ENCODE measurements at places on chromosomes 6 and 20.
A peak's percentile ranks its signal among the peaks of the same experiment; 100 is the strongest.

DNA sequence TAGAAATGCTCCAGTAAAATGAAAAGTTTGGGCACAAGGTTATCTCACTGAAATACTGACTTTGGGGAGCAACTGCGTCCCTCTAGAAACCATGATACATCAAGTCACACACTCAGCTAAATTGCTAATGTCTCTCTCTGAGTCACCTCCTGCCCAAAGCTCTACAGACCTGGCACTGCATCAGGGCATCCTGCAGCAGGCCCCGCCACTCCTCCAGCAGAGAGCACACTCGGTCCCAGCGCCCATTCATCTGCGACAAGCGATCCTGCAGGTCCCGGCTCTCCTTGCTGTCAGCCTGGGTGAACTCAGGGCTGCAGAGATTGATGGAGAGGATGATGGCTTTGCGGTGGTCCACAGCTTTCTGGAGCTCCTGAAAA is 329.0 kb downstream of the ESR1 start:
- DNase-seq: no peak

DNA sequence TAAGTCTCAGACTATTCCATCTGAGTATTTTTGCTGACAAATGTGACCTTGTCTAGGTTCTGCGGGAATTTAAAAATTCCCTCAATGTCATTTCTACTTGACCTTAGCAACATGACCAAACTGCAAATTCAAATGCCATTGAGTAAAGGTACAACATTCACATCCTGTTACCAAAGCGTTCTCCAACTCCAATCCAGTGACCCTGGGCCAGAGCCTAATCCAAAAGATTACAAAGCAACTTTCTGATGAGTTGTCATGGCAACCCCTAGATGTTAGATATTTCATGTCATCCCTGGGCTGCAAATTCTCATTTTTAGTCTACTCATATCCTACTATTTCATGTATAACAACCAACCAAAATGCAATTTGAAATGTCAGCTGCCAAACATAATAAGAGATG is 65.3 kb downstream of the BACH2 start:
- DNase-seq: no peak

DNA sequence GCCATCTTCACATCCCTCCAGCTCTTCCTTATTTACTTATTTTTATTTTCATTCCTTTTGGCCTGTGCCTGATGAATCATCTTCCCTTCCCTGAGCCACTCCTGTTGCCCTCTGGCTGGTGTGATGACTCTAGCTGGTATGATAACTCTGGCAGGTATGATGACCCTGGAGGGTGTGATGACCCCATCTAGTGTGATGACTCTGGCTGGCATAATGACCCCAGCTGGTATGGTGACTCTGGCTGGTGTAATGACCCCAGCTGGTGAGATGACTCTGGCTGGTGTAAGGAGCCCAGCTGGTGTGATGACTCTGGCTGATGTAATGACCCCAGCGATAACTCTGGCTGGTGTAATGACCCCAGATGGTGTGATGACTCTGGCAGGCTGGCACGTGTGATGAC is 426.8 kb downstream of the QKI start:
- DNase-seq: no peak

DNA sequence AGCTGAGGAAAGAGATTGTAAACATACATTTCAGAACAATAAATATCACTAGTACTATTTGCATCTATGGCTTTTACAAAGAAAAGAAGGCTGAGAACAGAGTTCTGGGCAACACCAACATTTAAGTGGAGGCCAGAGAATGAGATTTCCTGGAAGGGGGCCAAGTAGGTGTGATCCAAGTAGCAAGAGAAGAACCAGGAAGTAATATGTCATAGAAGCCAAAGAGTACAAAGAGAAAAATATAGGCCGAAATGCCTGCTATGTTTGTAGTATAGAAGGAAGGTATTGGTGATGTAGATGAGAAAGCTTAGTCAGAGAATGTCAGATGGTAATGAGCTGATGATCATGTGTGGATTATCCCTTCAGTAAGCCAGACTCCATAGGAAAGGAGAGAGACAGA is 94.5 kb downstream of the PERP start:
- no peak for DNase-seq

- DNase-seq: no peak
Measured at GRCh38 chr6:7126754-7127153, 19.0 kb downstream of the RREB1 start.

GRCh38 chr20:62670998-62671397 is 28.7 kb downstream of the SLCO4A1 start:
- no peak for DNase-seq

GRCh38 chr6:139680819-139681218 is 306.4 kb upstream of the CITED2 start:
- no peak for DNase-seq

- DNase-seq: no peak
Measured at GRCh38 chr6:132483779-132484679, 28.9 kb downstream of the STX7 start.

- no peak for DNase-seq
Measured at GRCh38 chr20:57450931-57451330, 59.7 kb downstream of the RBM38 start.

GRCh38 chr6:10964684-10965083 is 77.8 kb downstream of the SYCP2L start:
- no peak for DNase-seq

- DNase-seq: no peak
Measured at GRCh38 chr6:124470803-124471202, 491.4 kb upstream of the RNF217 start.

DNA sequence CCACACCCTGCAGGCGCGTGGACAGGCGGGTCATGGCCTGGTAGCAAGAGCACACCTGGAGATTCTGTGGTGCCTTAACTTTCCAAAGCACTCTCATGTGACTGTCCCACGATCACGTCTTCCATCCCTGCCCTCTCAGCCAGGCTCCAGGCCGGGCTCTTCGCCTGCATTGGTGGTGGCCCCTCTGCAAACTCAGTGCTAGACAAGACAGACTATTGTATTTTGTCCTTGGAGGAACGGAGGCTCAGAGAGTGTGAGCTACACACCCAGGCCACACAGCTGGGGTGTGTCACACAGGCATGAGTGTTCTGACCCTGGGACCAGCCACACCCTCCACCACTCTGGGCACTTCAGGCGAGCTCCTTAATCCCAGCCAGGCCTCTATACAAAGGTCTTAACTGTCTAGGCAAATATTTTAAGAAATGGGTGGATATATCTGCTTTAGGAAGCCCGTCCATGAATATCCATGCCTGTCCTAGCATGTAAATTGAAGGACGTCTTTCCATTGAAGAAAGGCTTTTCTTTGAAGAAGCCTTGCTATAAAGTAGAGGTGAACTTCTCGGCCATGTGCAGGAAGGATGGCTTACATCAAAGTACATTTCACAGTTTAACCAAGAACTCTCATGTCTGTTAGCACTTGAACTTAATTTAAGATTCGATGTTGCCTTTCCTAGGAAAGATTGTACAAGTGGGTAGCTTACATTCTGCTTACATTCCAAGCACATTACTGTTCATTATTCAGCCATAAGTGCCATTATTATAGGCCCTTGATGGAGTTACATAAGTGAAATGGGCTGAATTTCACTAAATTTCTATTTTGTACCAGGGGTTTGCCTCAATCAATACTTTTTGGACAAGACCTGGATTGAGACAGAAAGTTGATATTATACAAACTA is 263.9 kb downstream of the DLL1 start:
- DNase-seq: no peak

GRCh38 chr6:168951217-168951616 is 302.4 kb downstream of the THBS2 start:
- DNase-seq: no peak

- DNase-seq: peak; percentile 61
Measured at GRCh38 chr20:44384423-44385027, 29.0 kb downstream of the HNF4A start.

- DNase-seq: no peak
Measured at GRCh38 chr6:32082935-32083334, 26.2 kb downstream of the TNXB start.

DNA sequence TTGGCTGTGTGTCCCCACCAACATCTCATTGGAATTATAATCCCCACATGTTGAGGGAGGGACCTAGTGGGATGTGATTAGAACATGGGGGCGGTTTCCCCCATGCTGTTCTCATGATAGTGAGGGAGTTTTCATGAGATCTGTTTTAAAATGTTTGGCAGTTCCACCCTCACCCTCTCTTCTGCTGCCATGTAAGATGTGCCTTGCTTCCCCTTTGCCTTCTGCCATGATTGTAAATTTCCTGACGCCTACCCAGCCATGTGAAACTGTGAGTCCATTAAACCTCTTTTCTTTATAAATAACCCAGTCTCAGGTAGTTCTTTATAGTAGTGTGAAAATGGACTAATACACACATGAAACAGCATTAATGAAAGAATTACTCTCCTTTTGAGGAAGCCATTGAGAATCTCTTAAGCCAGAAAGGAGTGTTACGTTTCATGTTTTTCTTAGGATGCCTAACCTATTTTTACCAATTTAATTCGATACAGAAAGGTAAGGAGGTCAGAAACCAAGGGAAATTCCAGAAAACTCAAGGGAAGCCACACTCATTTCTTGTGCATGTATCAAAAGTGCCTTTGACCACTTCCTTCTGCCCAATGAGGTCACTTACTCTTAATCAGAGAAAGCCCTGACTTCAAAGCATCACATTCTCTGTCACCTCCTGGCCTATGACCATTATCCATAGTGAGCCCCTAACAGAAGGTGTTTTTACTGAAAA is 24.7 kb upstream of the HINT3 start:
- no peak for DNase-seq

DNA sequence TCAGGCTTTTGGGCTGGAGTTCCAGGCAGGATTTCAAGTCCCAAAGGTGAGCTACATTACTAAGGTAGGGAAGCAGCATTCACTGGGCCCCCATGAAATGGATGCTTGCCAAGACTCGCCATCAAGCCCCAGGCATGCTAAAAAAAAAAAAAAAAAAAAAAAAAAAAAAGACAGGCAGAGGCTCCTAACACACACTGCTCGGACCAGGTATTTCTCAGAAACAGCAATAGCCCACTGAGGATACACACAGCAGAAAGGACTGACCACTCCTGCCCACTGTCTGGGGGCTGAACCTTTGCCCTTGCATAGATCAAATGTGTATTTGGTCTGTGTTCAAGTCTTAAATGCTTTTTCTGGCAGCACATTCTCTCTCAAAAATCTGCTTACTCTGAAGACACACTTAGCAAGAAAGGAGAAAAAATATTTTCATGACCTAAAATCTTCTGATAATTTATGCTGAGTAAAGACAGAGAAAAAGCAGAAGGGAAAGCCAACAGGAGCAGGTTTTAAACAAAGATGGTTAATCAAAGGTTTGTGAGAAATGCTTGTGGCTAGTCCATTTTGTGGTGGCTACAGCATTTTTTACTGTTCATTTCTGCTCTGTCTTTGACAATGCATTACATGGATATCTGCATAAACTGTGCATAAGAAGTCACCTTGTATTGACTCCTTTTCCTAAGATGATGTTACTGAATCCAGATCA is 37.9 kb upstream of the BEND6 start:
- no peak for DNase-seq

DNA sequence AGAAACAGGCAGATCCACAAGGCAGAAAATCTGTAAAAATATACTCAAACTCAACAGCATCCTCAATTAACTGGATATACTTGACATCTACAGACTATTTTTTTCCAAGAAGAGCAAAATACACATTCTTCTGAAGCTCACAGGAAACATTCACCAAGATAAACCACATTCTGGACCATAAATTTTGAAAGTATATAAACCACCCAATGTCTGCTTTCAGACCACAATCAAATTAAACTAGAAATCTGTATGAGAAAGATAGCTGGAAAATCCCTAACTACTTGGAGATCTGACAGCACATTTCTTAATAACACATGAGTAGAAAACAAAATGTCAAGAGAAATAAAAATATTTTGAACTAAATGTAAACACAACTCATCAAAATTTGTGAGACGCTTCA is 195.5 kb downstream of the ERMARD start:
- DNase-seq: no peak

- DNase-seq: no peak
Measured at GRCh38 chr20:17513939-17514338, 17.2 kb downstream of the BFSP1 start.

GRCh38 chr6:10733863-10734262 is 11.0 kb downstream of the TMEM14C start:
- DNase-seq: no peak

DNA sequence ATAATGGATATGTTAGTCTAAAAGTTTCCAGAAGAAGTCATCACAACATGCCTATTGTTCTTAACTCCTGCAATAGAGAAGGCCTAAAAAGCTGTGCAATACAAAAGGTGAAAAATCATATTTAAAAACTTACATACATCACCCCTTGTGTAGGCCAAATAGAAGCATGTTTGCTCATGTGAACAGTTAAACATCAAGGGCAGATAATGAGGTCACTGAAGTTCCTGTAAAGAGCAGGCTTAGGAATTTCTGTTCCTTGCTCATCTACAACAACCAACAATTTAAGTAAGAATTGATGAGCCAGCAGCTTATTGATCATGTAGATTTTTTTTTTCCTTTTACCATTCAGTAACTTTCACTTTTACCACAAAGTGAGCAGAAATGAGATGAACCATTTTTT is 7.5 kb upstream of the NUP153 start:
- no peak for DNase-seq

DNA sequence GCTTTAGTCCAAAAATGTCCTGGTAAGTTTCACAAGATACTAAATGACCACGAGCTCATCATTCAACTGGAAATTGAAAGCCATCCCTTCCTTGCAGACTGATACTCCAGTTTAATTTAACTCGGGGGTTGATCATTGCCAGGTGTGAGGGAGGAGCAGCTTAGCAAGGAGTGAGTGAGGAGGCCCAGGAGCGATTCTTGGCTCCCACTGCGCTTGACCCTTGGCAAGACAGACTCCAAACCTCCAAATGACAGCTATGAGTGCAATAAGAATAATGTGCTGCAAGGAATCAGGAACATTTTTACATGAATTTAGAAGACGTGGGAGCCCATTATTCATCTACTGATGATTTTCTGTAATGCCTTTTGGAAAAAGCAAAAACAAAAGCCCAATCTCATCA is 64.9 kb downstream of the LAMA4 start:
- DNase-seq: no peak

DNA sequence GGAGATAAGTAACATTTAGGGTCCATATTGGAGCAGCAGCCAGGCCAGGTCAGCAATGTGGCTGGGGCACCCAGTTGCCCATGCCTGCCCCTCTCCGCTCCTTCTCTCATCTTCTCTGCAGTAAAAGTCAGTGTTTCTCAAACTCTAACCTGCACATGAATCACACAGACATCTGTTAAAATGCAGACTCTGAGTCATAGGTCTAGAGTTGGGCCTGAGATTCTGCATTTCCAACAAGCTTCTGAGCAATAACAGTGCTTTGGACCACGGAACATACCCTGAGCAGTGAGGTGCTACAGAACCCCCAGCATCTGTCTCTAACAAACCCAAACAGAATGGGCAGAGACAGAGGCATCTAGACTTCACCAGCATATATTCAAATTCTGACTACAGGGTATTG is 10.1 kb downstream of the PHF10 start:
- DNase-seq: no peak

GRCh38 chr20:10362674-10363073 is 71.3 kb downstream of the MKKS start:
- no peak for DNase-seq

Data from activated T-helper 1 cell treated with Interleukin-2 at 50 U/mL for 16 hours (primary cell).